ENCODE measurements at places on chromosomes 13 and 19.
A peak's percentile ranks its signal among the peaks of the same experiment; 100 is the strongest.

GRCh38 chr13:81184556-81185265, 843.8 kb upstream of the SPRY2 start:
- no peak for DNase-seq

DNA sequence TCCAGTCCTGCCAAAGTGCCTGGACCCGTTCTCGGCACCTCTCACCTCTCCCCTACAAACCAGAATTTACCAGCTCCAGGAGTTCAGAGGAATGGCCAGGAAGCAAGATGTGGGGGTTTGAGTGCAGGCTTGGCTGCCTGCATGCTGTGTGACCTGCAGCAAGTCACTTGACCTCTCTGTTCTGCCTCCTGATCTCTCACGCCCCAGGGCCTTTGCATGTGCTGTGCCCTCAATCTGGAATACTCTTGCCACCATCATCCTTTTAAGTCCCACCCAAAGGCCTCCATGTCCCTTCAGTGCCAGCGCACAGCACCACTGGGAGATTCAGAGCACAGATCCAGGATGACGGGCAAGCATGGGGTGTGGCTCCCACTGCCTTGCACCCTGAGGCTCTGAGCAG, 43.4 kb downstream of the MYO9B start:
- no peak for DNase-seq

DNA sequence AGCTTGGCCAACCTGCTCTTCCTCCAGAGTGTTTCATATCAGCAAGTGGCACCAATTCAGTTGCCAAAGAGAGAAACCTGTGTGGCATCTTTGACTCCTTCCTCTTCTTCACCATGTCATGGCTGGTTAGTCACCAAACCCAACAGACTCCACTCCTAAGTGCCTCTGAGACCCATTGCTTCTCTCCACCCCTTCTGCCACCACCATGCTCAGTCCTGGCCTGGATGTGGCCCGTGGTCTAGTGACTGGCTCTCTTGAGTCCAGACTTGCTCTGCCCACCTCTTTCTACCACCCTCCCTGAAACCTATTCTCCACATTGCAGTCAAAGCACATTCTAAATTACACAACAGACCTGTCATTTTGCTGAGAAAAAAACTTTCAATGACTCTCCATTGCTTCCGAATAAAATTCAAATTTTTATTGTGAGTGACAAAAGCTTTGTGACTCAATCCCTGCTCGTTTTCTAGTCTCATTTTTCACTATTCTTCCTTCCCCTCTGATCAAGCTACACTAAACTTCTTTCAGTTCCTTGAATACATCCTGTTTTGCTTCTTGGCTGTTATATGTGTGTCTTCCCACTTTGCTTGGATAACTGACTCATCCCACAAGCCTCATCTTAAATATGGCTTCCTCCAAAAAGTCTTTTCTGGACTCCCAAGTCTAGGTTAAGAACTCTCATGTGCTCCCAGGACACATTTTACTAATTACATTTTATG, 12.0 kb upstream of the TNFSF11 start:
- no peak for DNase-seq

- DNase-seq = peak; percentile 47
Measured at GRCh38 chr13:30796132-30796572, 60.8 kb downstream of the ALOX5AP start.

DNA sequence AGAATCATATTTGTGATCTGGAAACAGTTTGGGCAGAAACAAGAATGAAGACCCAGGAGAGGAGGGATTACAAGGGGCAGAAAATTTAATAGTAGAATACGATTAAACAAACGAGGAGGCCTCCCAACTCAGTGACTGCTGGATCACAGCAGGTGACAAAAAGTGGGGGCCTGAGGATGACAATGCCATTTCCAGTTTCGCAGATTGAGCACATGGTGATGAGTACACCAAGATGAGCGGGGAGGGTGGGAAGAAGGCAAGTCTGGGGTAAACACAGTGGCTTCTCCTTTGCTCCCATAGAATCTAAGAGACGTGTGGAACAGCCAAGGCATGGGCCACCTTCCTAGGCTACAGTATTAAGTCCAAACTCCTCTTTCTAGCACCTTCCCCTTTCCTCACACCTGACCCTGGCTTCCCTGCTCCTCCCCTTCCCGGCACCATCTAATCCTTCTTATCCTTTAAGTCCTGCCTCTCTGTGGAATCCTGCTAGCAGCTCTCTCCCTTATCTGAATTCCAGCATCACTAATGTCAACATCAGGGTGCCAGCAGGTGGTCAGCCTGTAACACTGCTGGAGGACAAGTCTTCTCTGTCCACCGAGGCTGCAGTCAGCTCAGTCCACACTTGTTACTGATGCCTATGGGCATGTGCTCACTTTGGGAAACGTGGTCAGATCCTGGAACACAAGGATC, 13.5 kb downstream of the ATP7B start:
- DNase-seq = no peak

- peak; percentile 96 for DNase-seq
Measured at GRCh38 chr13:97124915-97125809, 97.0 kb upstream of the MBNL2 start.

DNA sequence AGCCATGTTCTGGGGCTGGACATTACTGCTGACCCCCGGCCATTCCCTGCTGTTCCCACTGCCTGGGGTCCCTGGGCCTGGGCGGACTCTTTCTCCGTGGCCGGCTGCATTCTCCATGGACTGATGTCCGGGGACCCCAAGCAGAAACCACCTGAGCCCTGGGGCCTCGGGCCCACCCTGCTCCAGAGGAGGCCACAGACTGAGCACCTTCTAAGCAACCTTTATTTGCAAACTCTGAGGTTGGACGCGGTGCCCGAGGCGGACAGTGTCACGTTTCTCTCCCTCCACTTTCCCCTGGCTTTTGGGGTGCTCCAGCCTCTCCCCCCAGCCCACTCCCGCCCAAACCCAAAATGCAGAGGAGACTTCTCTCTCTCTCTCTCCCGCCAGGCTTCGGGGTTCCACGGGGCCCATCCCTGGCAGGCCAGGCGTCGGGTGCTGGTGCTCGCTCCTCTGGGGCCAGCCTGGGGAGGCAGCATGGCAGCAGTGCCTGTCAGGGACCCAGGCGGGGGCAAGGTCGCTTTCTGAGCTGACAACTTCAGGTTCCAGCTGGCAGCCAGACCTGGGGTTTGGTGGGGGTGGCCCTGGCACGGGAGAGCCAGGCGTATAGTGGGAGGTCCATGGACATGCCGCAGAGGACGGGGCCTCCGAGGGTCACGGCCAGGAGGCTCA, 2.3 kb upstream of the C19orf25 start:
- DNase-seq = no peak

- DNase-seq = no peak
Measured at GRCh38 chr13:35347679-35348205, 128.7 kb downstream of the MAB21L1 start.

DNA sequence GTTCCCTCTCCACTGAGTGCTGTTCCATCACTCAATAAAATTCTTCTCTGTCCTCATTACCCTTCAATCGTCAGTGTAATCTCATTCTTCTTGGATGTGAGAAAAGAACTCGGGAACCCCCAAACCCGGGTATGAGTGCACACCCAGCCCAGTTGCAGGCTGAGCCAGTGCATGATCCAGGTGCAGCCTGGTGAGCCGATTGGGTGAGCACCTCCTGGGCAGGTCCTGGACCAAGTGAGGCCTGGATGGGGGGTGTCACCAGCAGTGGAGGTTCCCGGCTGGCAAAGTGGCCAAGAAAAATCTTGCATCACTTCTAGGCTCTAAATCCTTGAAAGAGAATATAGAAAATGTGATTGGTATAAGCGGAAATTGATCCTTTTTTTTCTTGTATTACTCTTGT, 878.8 kb upstream of the KLHL1 start:
- no peak for DNase-seq

- peak; percentile 51 for DNase-seq
Measured at GRCh38 chr13:67238277-67238859, 8.2 kb upstream of the PCDH9 start.

GRCh38 chr13:50910485-50910805, 854 bp downstream of the RNASEH2B start:
- peak; percentile 38 for DNase-seq

- no peak for DNase-seq
Measured at GRCh38 chr13:99159331-99160061, 41.2 kb upstream of the UBAC2 start.

GRCh38 chr19:30447553-30447870, 75.3 kb downstream of the ZNF536 start:
- DNase-seq = no peak

DNA sequence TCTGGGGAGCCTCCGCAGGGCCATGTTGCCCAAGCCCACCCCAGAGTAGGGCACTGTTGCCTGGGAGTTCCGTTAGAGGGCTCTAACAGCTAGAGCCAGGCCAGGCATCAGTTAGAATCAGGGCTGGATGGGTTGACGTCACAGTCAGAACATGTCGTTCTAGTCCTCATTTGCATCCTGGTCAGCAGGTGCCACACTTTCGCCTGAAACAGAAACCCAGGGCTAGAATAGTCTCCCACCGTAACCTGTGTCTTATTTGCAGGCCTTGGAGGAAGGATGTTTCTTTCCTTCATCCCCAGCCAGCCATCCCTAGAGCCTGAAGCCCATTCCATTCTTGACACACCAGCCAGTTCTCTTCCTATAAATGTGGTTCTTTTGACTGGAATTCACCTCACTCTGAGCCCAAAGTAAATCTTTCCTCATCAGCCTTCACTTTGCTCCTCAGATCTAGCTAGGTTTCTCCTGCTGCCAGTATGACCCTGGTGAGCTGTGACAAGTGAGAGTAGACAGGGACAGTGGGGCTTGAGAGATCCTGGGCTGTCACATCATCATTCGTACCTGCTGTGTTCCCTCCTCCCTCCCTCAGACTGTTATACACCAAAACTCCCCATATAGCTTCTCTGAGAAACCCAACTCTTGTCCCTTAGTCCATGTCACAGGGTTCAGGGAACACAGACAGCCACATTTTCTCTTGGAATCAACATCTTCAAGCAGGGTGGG, 12.2 kb upstream of the CCDC97 start:
- no peak for DNase-seq

GRCh38 chr13:72920097-72920496, 138.2 kb downstream of the PIBF1 start:
- DNase-seq = peak; percentile 15

DNA sequence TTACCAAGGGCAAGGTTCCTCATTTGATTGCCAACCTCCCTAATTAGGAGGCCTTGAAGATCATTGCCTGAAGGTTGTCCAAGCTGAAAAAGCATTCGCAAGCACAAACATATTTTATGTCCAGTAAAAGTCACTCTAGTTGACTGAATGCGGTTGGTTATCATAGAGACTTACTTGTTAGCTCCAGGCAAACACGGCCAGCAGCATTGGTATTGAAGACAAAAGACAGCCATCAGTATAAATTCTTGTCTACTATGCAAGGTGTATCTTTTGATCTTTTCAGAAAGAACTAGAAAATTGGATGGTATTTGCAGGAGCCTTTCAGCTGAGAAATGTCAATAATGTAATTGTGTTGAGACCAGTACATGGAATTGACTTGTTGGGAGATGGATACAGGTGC, 129.9 kb downstream of the GPC6 start:
- DNase-seq = no peak
